ENCODE measurements at places on chromosomes 13 and 19.

- no peak for DNase-seq
Observed at GRCh38 chr19:46287585-46287984, 9.3 kb upstream of the HIF3A start.

- DNase-seq, result no peak
Observed at GRCh38 chr13:64413529-64413928, 2816.6 kb downstream of the PCDH9 start.

GRCh38 chr13:72290962-72291681, 424.1 kb upstream of the DACH1 start:
- DNase-seq, result peak; percentile 92

GRCh38 chr19:48953990-48954594, 583 bp upstream of the BAX start:
- DNase-seq, result no peak

- DNase-seq, result no peak
Observed at GRCh38 chr13:94967183-94968039, 255.1 kb upstream of the SOX21 start.

GRCh38 chr13:77239312-77239711, 87.6 kb downstream of the MYCBP2 start:
- no peak for DNase-seq

GRCh38 chr13:23140492-23140891, 40.3 kb upstream of the SGCG start:
- peak; percentile 21 for DNase-seq

DNA sequence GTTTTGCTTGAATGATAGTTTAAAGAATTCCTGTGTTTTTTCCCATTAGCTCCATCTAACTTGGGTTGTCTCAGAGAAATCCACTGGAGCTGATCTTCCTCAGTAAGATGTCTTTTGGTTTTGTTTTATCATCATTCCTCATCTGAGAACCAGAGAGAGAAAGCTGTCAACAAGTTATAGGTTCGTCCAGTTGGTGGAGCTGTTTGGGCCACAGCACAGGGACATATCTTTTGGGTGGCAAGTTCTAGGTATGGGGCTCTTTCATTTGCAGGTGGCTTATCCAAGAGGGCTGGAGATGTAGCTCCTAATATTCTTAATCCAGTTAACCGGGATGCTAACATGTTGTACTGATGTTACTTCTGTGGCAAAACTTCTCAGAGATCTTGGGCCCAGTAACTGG, 174.2 kb downstream of the KCNRG start:
- no peak for DNase-seq

DNA sequence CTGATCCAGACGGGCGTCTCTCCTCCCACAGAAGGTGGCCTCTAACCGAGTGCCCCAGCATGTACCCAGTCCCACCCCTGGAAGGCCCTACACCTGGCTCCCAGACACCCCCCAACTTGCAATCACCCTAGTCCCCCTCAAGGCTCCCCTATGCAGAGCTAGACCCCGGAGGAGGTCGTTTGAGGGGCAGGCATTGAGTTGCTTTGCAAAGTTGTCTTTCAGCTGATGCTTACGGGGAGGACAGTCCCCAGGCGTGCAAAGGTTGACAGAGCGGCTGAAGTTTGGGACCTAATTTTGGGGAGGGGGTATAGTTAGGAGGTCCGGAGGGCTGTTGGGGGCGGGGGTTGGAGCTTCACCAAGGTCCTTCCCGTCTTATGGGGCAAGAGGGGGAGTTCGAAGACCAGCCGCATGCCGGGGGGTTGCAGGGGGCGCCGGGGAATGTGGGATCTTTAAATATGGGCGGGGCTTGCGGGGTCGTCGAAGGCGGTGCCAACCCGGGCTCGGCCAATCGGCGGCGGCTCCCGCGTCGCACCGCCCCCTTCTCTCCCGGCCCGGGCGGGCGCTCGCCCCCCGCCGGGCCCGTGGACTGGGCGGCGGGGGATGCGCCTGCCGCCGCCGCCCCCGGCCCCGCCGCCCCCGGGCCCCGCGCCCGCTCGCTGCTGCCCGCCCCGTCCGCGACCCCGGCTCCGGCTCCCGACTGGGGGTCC, at the start of gene KCNN1:
TSS of gene KCNN1 (plus strand) at position 558 of the 707 bp plus-strand sequence. CDS start 6,782 bp downstream, outside the sequence.
- no peak for DNase-seq

DNA sequence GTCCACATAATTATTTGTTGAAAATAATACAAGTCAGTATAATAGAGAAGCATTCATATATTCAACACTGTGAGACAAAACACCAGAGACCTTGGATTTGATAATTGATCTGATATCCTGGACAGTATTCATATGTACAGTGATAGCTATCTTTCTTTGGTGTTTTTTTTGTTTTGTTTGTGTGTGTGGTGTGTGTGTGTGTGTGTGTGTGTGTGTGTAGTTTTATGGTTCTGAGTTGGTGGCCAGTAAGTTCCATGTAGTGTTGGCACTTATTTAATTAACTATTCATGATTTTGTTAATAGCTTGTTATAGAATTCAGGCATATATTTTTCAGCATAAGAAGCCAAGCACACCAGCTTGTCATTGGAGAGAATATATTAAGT, 1.6 kb upstream of the ANGPTL6 start:
- no peak for DNase-seq

DNA sequence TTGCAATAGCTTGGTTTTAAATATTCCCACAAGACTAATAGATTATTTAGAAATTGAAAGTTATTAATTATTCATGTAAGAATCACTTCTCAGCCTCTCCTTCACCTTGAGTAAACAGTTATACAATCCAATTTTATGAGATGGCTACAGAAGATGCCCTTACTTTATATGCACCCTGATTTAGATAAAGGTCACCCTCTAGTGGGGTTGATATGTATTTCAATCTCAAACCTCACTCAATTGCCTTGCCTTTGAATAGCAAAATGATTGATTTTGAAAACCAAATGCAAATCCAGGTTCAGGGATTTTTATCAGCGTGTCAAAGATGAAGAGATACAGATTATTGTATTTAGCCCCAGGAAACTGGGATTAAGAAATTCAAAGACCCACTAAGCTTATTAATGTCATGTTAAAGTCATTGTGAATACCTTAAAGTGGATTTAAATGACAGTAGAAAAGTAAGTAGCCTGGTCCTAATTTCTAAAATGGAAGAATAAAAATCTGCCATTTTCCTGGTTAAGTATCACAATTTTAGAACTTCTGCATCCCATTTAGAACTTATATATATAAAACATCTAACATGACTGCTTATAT, 305.1 kb downstream of the ITGBL1 start:
- DNase-seq, result peak; percentile 49

- DNase-seq, result no peak
Observed at GRCh38 chr13:26058704-26059103, 6.9 kb upstream of the SHISA2 start.

GRCh38 chr13:104522235-104523072, 1456.2 kb upstream of the SLC10A2 start:
- no peak for DNase-seq

GRCh38 chr13:50366488-50367174, 351.4 kb downstream of the KCNRG start:
- no peak for DNase-seq

- DNase-seq, result no peak
Observed at GRCh38 chr19:4557971-4558941, 1.2 kb downstream of the SEMA6B start.

GRCh38 chr13:83716121-83716520, 166.2 kb downstream of the SLITRK1 start:
- DNase-seq, result peak; percentile 48

GRCh38 chr19:5003781-5004180, 34.9 kb downstream of the KDM4B start:
- DNase-seq, result no peak

GRCh38 chr19:6372594-6373095, at the start of gene ALKBH7:
Gene ALKBH7, plus strand, starts transcription at chr19:6372794. Its CDS starts 27 bp downstream, at chr19:6372821.
- DNase-seq, result peak; percentile 100

DNA sequence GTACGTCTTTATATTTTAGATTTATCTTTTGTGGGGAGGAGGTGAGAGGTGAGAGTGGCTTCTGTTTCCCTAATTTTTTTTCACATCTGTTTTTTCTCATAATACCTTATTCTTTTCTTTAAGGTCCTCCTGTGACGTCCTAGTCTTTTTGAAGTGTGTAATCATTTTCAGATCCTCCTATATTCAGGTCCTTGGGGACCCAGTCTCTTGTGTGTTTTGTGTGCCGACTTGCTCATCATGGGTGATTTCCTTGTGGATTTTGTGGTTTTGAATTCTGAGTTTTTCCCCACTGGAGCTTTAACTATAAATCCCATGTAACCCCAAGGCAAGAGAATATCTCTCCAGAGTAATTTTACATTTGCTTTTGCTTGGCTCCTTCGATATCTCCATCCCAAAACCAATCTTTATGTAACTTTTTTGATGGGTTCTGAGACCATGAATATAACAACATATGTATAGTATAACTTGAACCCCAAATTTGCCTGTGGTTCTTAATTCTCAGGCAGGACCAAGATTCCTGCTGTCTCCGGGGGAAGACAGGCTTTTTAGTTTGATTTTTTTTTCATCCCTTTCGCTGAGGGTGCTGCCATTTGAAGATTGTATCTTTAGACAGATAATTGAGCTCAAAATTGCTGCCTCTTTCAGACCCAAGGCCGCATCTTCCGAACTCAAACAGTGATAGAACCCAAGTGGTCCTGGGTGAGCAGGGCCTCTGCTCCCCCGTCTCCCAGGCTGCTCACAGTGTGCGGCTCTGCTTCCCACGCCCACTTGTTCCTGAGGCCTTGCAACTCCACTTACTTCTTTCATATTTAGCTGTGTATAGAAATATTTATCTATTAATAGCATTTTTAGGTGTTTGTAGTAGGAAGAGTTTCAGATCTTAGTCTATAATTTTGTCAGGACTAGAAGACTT, 59.1 kb upstream of the GPR183 start:
- no peak for DNase-seq

GRCh38 chr13:43319617-43320444, 296.4 kb downstream of the DNAJC15 start:
- no peak for DNase-seq

DNA sequence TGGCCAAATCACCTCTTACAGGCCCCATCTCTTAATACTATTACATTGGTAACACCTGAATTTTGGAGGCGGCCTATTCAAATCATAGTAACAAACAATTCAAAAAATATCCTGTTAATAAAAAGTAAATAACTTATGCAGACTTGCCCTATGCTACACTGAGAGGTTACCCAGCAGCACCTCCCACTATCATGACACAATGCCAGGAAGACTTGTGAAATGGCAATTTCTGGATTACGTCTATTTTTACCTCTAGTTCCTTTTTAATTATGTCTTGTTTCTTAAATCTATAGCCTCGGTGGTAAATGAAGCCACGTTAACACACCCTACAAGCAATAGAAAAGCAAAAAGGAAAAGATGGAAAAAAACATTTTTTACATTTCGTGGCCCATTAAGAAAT, 6.2 kb upstream of the DZIP1 start:
- DNase-seq, result no peak

DNA sequence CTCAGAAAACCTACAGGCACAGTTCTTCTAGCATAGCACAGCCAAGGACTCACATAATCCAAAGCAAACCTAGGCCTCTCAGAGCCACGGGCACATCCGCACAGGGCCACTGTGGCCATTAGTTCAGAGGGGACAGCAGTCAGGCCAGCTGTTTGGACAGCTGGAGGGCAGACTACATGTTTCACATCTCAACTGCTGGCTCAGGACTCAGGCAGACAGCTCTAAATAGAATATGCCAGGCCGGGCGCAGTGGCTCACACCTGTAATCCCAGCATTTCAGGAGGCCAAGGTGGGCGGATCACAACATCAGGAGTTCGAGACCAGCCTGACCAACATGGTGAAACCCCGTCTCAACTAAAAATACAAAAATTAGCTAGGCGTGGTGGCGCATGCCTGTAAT, 26.8 kb downstream of the SAFB2 start:
- no peak for DNase-seq

GRCh38 chr13:92175330-92175729, 776.9 kb downstream of the GPC5 start:
- DNase-seq, result peak; percentile 72

Data from fibroblast of skin of abdomen (primary cell).